ENCODE measurements at places on chromosomes 1 and 21.

DNA sequence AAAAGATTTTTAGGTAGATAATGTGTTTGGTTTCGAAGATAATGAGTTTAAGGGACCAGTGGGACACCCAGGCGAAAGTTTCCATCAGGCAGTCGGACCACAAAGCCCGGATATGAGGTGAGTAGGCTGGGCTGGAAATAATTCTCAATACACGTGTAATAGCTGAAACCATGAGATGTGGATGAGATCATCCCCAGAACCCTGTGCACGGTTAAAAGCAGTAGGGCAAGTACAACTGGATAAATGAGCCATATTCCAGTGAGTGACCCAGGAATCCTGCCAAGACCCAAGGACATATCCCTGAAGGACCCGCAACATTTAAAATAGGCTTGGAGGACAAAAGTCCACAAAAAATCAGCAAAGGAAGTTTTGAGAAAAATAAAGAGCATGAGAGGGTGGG, 21.5 kb upstream of the NHLH2 start:
- no peaks in the 10 kb centered on the region for H3K36me3 ChIP-seq
- H3K4me1 ChIP-seq: no peaks in the 10 kb centered on the region
- H3K27ac ChIP-seq: no peak overlapping the region
- no peak overlapping the region for H3K4me3 ChIP-seq
- no peak for DNase-seq

DNA sequence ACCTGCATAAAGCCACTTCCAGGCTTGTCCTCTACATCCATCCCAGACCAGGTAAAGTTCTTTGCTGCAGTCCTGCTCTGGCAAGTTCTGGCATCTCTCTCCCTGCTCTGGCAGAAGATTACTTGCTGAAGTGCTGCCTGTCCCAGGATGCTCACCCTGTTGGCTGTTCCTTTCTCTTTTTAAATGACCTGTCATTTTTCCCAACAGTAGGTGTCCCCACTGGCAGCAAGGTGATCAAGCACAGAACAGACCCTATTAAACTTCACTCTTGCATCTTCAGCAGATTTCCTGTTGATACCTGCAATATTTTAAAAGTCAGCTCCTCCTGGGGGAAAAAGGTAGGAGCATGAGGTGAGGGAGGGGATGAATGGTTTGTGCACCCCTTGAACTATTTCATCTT, 332.6 kb downstream of the PBX1 start:
- no peaks in the 10 kb centered on the region for H3K36me3 ChIP-seq
- H3K27me3 ChIP-seq: no peaks in the 10 kb centered on the region
- H3K27ac ChIP-seq: no peak overlapping the region
- H3K4me1 ChIP-seq: no peaks in the 10 kb centered on the region
- no peak overlapping the region for H3K4me3 ChIP-seq

DNA sequence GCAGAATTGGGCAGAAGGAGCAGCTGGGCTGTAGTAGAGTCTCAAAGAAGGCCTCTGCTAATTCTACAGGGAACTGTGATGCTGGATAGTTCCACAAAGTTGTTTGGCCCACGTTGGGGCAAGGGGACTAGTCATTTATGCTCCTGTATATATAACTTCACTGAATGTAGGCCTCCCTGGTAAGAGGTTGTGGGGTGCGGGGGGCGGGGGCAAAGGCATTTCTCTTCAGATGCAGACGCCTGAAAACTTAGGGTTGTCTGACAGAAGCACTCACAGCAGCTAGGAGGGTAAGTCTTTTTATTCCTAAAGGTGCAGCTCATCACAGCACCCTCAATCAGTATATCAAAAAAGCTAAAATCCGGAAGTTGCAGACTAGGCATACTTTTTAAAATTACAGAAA, 38.5 kb upstream of the DENND1B start:
- no peaks in the 10 kb centered on the region for H3K36me3 ChIP-seq
- DNase-seq: no peak
- H3K27ac ChIP-seq: no peak overlapping the region
- H3K4me3 ChIP-seq: no peak overlapping the region

- H3K4me1 ChIP-seq: peaks cover 17% of the 10 kb centered on the region
- H3K27me3 ChIP-seq: no peaks in the 10 kb centered on the region
- no peak overlapping the region for H3K27ac ChIP-seq
- DNase-seq: no peak
- no peaks in the 10 kb centered on the region for H3K36me3 ChIP-seq
- H3K4me3 ChIP-seq: no peak overlapping the region
Observed at GRCh38 chr1:31099293-31100032, 33.9 kb upstream of the PUM1 start.

GRCh38 chr1:79283451-79283850, 276.9 kb upstream of the ADGRL4 start:
- no peak overlapping the region for H3K27ac ChIP-seq
- no peaks in the 10 kb centered on the region for H3K27me3 ChIP-seq
- H3K4me3 ChIP-seq: no peak overlapping the region
- H3K4me1 ChIP-seq: no peaks in the 10 kb centered on the region
- DNase-seq: no peak
- H3K36me3 ChIP-seq: no peaks in the 10 kb centered on the region

GRCh38 chr1:119316870-119317416, 51.6 kb upstream of the HAO2 start:
- no peak overlapping the region for H3K27ac ChIP-seq
- H3K4me3 ChIP-seq: no peak overlapping the region
- H3K36me3 ChIP-seq: no peaks in the 10 kb centered on the region
- no peaks in the 10 kb centered on the region for H3K27me3 ChIP-seq

Measured in suprapubic skin (tissue), 4 donors.